PC-9 (cell line): ENCODE measurements at places on chromosomes 7 and 10. TPM values are rescaled to one million over a fixed set of nuclear protein-coding genes. Genes with fewer than 3 reads are reported as not detected.

DNA sequence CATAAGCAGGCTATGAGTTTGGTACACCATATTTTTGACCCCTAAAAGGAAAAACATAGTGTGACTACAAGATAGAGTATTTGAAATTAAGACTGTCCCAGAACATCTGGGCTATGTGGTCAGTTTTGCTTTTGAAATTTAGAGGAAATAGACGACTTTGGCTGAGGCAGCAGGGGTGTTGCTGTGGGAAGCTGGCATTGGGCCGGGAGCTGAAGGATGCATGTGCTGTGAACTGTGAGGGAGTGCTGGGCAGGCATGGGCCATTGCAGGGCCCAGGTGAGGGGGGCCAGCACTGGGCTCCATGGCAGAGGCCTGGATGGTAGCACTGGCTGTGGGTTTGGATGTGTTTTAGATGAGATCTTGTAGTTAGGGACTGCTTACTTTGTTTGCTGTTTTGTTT is 168.3 kb downstream of the BMPER start:
- DNase-seq, result no peak

MYH16 gene
- 11.7 and 18.0 TPM in 2 replicates for total RNA-seq

DNA sequence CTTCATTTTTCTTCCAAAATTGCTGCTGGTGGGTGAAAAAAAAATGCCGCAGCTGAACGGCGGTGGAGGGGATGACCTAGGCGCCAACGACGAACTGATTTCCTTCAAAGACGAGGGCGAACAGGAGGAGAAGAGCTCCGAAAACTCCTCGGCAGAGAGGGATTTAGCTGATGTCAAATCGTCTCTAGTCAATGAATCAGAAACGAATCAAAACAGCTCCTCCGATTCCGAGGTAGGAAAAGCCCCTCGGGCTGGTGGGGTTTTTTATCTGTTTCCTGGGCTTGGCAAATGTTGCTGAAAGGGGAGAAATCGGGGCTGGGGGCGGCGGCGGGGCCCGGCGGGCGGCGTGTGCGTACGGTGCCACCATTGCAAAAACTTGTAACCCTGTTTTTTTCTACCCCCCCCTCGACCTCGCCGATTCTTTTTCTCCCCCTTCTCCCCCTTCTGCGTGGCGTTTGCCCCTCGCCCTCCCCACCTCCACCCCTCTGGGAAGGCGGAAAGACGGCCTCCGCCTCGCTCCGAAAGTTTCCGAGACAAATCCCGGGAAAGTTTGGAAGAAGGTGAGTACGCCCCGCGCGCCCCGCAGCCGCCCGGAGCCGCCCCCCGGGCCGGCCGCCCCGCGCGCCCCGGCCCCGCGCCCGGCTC is 789 bp downstream of the TCF7L2 start:
- no peak for DNase-seq

CH25H gene
- total RNA-seq, result not detected in 2 replicates

MNX1 gene
- total RNA-seq, result 0.28 and 0.33 TPM in 2 replicates

- peak; percentile 48 for DNase-seq
These were observed 8.8 kb downstream of the DRGX start for GRCh38 chr10:49387071-49387470.

DNA sequence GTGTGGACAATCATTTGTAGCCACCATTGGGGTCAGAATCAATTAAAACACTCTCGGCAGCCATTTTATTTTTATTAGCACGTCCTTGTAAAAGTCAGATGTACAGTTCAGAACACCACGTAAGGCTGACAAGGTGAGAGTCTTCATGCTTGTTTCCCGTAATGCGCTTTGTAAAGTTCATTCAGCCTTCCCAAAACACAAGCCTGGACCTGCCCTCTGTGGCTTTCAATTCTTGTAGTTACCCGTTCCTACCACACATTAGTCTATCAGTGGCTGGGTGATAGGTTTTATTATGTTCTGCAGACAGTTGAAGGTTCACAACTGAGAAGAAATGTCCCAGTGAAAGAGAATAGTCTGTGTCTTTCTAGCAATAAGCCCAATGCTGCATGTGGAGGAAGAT is 35.4 kb downstream of the GAD2 start:
- no peak for DNase-seq

DNA sequence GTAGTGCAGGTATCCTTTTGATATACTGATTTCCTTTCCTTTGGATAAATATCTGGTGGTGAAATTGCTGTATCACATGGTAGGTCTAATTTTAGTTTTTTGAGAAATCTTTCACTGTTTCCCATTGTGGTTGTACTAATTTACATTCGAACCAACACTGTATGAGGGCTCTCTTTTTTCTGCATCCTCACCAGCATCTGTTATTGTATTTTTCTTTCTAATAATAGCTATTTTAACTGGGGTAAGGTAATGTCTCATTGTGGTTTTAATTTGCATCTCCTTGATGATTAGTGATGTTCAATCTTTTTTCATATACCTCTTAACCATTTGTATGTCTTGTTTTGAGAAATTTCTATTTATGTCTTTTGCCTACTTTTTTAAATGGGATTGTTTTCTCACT is 335.4 kb upstream of the MTPN start:
- no peak for DNase-seq

C7orf57 gene
- total RNA-seq, result 0.90 and 2.5 TPM in 2 replicates

DNA sequence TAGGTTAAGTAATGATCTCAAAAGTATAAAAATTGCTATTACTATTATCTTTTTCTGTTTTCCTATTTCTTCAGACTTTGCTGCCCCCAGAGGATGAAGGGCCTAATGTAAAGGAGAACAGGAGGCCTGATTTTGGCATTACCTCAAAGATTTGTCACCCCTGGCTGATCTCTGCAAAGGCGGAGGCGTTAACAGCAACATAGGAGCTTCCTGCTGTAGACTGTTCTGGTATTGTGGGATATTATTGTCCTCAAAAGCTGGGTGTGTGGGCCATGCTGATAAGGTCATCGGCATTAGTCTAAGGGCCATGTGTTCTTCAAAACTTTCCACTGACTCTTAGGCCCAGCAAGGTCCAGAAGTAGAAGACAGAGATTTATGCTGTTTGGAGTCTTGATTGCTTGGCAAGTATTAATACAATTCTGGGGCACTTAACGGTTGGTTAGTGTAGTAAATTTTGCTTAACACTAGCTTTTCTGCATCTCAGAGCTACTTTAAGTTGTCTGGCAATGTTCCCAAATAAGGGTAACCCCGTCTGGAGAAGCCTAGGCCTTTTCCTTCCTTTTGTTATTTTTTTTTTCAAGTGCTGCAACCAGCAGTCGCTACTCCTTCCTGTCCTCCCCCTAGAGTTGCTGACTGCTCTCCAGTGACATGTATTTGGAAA is 14.0 kb upstream of the ENTPD1 start:
- no peak for DNase-seq

- DNase-seq, result no peak
These were observed 225.9 kb downstream of the TRIL start for GRCh38 chr7:28732071-28732869.

DNAJC2 gene
- total RNA-seq, result 37.8 and 42.2 TPM in 2 replicates

DNA sequence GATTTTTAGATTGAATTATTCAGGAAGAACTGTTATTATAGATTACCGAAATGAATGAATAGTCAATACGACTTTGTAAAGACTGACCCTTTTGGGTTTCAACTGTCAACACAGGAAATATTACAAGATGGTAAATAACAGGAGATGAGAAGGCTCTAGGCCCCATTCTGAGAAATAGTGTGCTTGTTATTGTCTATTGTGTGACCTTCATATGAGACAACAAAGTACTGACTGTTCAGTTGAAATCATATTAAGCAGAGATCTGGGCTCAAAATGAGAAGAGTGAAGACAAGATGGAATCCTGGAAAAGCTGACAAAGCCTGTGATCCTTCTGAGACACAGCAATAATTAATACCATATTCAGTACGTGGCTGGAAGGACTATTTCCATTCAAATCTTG is 503.8 kb downstream of the INHBA start:
- no peak for DNase-seq

SPAM1 gene
- total RNA-seq, result not detected in 2 replicates

TRA2A gene
- total RNA-seq, result 77.0 and 112 TPM in 2 replicates

DNA sequence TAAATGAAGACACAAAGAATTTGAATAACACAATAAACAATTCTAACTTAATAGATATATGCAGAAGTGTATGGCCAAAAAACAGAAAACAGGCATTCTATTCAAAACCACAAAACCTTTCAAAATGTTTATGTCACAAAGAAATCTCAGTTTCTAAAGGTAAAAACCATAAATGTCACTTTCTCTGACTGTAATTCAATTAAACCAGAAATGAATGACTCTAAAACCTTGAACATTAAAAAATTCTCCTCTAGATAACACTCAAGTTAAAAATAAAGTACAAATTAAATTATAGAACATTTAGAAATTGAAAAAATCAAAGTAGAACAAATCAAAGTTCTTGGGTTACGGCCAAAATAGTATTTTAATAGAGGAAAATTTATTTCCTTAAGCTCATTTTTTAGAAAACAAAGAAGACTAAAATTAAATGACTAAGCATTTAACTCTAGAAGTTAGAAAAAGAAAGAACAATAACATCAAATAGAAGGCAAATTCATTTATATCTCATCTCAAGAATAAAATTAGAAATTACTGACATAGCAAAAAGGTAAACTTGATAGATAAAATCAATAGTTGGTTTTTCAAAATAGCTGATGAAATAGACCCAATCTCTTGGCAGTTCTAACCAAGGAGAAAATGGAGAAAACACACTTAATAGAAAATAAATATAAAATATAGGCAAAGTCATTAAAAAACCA is 198.8 kb downstream of the TEX36 start:
- no peak for DNase-seq

DNA sequence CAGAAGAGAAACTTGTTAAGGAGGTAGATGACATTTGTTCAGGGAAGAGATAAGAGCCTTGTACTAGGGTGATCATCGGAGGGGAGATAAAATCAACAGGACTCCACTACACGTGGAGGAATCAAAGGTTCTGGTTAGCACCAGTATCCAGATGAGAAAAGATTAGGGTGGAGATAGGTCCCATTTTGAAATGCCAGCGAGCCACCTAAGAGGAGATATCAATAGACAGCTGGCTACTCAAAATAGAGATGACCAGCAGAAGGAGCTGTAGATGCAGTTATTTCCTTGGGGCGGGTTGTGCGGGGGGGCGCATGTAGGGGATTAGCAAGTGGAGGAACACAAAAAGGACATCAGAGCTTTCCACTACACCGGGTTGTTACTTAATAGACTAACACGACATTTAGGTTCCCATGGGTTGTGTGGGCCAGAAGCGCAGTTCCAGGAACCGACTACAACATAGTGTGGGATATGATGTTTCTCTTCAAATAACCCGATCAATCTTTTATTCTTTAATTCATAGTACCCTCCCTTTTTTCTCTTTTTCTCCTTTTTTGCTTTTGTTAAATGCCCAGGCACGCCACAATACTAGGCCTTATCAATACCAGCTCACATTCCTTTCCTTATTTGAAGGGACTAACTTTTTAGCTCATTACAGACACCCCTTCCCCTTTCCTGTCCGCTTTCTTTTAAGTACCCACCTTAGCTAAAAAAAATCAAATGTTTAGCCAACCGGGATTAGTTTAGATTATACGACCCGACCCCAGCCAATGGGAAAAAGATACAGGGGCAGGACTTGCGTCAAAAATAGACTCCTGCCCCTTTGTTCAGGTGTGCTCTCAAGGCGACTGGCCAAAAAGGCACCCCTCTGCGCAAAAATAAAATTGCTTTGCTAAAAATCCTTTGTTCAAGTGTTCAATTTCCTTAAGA is 2.0 kb upstream of the KIF11 start:
- DNase-seq, result no peak

DNA sequence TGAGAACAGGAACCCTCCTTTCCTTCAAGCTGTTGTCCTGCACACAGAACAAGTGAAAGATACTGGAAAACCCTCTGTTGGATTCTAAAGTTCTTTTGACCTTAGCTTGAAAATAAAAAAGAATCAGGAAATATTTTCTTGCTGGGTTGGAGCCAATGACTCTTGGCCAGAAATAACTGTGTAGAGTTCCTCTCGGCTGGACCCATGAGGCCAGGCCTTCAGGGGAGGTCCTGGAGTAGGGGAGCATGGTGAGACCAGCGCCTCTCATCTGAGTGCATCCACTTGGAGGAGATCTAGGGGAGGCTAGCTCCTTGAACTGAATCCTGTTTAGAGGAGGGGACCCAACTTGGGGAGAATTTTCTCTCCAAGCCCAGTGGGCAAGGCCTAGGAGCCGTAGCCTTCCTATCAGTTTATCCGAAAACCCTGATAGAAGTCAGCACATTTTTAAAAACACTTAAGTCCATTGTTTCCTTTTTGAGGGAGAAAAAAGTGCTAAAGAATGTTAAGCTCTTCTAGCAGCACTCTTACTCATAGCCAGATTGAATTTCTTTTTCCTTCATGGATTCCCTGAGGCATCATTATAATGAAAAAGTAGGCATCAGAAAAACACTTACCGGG is 635.7 kb upstream of the ANKRD30A start:
- DNase-seq, result no peak

GRCh38 chr7:51031216-51031615 is 248.5 kb upstream of the GRB10 start:
- no peak for DNase-seq

DNA sequence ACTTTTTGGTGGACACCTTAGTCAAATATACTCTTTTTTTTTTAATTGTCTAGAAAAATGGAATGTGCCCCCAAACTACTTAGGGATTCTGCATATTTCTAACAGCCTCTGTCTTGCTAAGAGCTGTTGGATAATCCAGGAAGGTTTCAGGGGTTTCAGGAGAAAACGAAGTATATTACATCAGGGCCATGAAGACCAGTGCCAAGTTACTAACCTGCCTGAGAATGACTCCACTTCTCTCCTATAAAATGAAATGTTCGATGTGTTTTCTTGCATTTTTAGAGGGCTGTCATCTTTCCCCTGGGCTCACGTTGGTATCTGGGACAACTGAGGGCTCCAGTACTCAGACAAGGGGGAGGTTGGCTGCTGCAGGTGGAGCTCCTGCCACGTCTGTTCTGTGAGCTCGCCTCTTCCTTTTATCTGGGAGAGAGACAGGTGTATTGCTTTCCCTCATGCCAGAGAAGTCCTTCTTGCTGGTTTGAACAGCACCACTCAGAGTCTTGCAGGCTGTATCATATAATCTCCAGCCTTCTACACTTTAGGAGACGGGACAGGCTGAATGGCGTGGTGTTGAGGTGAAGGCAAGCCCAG is 71.3 kb downstream of the CAMK1D start:
- no peak for DNase-seq

TMEM236 gene
- total RNA-seq, result 0.20 and 0.24 TPM in 2 replicates

GRCh38 chr7:5484921-5485320 is 61.3 kb upstream of the TNRC18 start:
- DNase-seq, result no peak

- DNase-seq, result peak; percentile 6
These were observed 34.9 kb upstream of the KIAA1217 start for GRCh38 chr10:24174014-24174413.

HIPK2 gene
- 23.9 and 35.2 TPM in 2 replicates for total RNA-seq

GJC3 gene
- not detected in 2 replicates for total RNA-seq

GRID2IP gene
- 1.3 and 1.7 TPM in 2 replicates for total RNA-seq

- peak; percentile 39 for DNase-seq
These were observed 102.3 kb downstream of the NPTX2 start for GRCh38 chr7:98719396-98719795.

- no peak for DNase-seq
These were observed 24.6 kb upstream of the EIF4H start for GRCh38 chr7:74149603-74150002.

DNA sequence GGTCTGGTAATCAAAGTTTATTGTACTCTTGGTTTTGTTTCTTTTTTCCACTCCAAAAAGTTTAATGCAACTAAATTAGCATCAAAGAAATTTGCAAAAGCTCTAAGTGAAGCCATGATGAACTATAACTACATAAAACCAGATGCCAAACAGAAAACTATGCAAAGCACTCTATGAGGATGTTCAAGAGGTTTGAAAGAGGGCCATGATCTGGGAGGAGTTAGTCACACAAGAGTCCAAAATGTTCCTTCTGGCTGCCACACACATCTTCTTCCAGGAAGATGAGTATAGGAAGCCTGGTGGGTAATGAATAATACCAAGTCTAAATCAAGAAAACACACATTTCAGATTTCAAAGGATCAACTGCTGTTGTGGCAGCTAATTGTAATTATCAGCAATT is 28.4 kb downstream of the GLI3 start:
- DNase-seq, result no peak
